ENCODE measurements at places on chromosomes 3 and 15.

DNA sequence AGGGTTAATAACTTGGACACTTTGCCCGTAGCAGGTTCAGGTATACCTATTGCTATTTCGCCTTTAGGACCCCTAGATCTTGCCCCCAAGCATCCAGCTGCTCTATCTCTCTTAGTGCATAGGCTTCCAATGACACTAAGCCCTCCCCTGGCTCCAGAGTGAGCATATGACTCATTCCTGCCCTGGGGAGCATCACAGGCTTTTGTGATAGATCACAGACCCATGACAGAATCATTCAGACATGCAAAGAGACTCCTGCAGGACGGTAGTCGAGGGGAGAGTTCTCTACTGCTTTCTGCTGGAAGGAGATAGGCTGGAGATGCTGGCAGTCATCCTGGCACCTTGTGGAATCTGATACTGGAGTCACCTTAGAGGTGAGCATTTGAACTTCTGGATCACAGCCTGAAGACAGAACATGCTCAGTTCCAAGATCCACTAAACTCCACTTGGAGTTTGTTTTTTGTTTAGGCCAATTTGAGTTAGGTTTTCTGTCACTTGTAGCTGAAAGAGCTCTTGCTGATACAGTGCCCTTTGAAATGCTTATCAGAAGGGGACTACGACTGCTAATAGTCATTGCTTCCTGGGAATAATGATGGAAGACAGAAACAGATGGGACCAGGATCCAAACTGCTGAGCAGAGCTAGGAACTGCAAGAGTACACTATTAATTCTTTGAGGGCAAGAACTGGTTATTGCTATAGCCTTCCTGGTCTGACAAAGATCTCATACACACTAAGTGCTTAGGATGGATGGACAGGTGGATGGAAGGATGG lies 11.0 kb downstream of the LYSMD2 start:
- peak; percentile 23 for DNase-seq

DNA sequence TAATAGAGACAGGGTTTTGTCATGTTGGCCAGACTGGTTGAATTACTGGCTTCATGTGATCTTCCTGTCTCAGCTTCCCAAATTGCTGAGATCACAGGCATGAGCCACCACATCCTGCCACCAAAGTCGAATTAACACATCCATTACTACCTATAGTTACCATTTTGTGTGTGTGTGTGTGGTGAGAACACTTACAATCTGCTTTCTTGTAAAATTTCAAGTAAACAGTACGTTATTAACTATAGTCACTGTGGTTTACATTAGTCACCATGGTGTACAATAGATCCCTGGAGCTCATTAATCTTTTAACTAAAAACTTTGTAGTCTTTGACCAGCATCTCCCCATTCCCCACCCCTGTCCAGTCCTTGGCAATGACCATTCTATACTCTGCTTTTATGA lies 270.0 kb downstream of the NAALADL2 start:
- DNase-seq, result no peak

DNA sequence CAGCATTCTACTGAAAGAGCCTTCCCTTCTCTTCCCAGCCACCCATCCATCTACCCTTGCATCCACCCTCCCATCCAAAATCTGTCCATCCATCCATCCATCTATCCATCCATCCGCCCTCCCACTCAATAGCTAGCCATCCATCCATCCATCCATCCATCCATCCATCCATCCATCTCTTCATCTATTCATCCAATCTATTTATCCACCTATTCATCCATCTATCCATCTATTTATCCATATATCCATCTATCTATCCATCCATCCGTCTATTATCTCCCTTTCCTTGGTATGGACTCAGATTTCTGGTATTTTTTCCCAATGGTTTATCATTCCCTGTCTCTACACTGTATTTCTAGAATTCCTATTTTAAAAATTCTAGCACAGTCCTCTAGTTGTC lies 46.1 kb upstream of the PPARG start:
- no peak for DNase-seq

GRCh38 chr3:187669675-187670504 lies at the start of gene SST:
Gene SST (minus strand): TSS chr3:187670394. CDS start chr3:187670291, 103 bp downstream.
- no peak for DNase-seq

GRCh38 chr3:123409443-123410148 lies 39.3 kb downstream of the ADCY5 start:
- no peak for DNase-seq

DNA sequence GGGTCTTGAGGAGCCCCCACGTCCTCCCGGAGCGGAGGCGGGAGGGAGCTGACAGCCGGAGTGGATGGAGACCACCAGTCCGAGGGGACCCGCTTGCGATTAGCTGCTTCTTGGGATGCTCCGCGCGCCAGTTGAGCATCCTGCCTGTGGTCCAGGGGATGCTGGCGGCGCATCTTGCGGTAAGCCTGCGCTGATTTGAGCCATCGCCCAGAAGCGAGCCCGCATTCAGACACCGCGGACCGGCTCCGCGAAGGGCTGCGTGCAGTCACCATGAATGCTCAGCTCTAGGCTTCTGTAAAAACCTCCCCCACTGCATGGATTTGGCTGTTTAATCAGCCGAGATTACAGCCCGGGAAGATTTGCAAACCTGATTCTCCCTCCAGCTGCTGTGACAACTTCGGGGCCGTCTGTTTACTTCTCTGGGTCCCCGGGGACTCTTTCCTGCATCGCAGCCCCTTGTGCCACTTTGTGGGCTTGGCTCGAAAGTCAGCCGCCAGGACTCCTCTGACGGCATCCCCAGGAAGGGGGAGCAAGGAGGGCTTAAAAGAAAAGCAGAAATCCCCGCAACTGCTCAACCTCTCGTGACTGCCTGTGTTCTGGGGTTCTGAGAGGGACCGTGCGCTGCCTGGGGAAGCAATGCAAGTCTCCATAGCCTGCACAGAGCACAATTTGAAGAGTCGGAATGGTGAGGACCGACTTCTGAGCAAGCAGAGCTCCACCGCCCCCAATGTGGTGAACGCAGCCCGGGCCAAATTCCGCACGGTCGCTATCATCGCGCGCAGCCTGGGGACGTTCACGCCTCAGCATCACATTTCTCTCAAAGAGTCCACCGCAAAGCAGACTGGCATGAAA lies 171.1 kb downstream of the KCNAB1 start:
- peak; percentile 11 for DNase-seq

GRCh38 chr3:150545419-150546225 lies 674 bp downstream of the SERP1 start:
- DNase-seq, result no peak

DNA sequence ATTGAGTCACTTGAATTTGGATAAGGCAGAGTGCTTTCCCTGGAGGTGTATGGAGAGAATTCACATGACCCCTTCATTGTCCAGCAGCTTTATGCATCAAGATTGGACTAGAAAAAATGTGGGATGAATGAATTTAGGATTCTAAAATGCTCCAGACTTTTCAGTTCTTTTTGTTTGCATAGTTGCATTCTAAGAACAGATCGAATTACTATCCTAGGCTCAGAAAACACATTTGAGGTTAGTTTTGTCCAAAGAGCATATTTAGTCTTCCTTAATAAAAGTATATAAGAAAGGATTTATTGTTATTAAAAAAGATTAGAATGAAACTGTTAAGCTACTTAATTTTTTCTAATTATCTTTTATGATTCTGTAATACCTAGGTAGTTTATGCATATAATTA lies 127.4 kb downstream of the UBE2E2 start:
- no peak for DNase-seq

DNA sequence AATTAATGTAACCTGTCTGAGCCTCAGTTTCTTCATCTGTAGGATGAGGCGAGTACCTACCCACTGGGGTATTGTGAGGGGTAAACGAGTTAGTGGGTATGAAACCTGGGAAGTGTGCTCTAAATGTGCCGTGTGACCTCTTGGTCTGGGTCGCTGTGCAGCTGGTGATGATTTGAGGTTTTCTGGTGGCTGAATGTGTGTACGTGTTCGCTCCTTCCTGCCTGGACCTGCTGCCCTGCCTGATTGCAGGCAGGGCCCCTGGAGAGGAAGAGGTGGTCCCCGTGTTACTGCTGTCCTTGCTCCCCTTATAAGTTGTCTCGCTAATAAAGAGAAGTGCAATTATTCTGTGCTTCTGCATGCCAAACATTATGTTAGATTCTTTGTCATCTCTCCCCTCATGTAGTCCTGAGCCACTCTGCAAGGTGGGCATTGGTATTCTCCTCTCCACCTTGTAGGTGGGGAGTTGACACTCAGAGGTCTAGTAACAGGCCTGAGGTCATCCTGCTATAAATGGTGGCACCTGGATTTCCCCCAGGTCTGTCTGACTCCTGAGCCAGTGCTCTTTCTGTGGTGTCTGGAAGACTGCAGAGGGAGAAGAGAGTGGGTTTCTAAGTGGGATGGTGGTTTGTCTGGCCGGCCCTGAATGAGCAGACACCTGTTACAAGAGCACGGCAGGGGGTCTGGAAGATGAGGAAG lies 15.7 kb downstream of the PDIA5 start:
- no peak for DNase-seq

GRCh38 chr3:11170052-11170770 lies 15.9 kb downstream of the HRH1 start:
- no peak for DNase-seq

- no peak for DNase-seq
These were observed 114.7 kb upstream of the LINGO1 start for GRCh38 chr15:77747175-77748077.

- no peak for DNase-seq
These were observed 456.6 kb downstream of the SHQ1 start for GRCh38 chr3:72391659-72392058.

DNA sequence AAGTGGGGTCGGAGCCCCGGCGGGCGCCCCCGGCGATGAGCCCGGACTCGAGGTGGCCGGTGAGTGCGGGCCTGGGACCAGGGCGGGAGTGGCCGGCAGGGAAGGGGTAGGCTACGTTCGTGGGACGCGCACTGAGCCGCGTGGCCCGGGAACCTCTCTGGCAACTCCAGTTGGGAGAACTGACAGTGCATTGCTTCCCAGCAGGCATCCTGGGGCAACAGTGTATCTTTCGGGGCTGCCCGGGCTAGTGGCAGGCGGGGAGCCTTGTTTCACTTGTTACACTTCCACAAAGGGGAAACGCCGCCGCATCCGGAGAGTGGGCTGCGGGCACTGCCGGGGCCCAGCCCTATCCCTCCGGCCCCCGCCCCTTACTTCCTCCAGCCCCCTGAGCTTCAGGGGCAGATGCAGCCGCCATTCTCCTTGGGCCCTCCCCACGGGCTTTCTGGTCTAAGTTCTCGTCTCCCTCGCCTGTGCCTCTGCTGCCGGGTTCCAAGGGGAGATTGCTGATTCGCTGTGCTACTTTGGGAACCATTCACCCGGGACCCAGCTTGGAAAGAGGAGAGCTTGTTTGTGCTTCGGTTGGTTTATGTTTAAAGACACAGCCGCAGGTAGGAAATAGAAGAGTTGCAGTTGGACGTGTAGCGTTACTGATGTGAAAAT lies 675 bp downstream of the BRPF1 start:
- DNase-seq, result peak; percentile 68

- DNase-seq, result no peak
These were observed 84.7 kb downstream of the EOMES start for GRCh38 chr3:27637346-27637995.

- no peak for DNase-seq
These were observed 87.6 kb downstream of the DPH6 start for GRCh38 chr15:35458176-35458856.

DNA sequence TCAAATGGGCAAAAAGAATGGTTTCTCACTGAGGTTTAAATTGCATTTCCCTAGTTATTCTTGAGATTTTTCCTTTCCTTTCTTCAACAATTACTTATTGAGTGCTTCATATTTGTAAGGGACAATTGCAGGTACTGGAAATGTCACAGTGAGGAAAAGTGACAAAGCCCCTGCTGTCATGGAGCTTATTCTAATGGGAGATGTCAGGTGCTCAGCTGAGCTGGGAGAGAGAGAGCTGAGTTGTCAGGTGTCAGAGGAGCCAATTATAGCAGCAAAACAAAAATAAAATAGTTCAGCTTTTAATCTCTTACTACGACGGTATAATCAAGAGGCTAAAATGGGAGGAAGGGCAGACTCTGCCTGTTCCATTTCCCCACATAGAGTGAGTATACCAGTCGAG lies 42.0 kb downstream of the CD86 start:
- DNase-seq, result no peak

DNA sequence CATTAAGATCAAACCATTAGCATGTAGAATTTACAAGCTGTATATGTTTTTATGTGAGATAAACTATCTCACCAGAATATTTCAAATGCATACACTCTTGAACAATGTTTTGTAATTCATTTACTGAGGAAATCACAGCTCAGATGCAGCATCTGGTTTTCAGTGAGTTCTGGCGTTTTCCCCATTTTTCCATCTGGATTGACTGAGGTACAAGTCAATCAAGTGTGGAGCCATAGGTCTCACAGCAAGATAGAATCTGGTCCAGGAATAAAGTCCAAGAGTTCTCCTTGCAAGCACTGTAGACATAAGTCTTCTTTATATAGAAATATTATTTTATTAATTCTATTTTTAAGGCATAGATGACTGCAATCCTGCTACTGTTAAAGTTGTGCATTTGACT lies 219.3 kb downstream of the ZBBX start:
- no peak for DNase-seq

DNA sequence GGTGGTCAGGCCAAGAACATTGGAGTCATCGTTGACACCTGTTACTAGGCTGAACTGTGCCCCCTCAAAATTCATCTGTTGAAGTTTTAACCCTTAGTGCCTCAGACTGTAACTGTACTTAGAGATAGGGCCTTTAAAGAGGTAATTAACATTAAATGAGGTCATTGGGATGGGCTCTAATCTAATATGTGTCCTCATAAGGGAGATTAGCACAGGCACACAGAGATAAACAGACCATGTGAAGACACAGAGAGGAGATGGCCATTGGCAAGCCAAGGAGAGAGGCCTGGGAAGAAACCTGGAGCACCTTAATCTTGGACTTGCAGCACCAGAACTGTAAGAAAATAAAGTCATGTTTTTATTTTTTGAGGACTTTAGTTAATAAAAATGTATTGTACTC lies 59.6 kb downstream of the PLCL2 start:
- DNase-seq, result no peak

DNA sequence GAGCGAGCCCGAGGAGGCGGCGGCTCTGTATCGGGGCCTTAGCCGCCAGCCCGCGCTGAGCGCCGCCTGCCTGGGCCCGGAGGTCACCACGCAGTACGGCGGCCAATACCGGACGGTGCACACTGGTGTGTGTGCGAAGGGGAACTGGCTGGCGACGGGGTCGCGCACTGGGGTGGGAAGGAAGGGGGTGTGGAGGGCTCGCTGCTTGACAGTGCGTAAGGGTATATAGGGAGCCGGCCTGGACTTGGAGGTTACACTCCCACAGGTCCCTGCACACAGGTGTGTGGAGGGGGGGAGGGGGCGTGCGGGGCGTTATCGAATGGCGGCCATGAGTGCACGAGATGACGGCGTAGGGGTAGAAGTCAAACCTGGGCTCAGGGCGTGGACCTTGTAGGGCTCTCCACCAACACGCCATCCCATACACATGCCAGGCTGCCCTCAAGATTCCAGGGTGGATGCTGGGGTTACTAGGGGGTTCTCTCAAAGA lies 389 bp downstream of the APEH start:
- no peak for DNase-seq

DNA sequence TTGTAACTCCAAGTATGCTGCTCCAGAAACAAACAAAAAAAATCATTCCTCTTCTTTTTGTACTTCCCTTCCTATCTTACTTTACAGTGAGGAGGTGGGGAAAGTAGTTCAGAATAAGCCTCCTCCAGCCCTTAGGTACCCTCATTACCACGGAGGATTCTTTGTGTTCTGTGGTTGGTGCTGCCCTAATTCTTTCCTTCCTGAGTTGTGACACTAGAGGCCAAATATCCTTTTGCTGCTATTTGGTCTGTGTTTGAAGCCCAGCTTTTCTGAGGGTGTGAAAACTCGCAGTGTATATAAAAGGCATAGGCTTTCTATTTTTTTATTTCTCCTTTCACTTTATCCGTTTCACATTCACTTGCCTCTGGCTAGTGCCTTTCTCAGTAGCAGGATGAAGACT lies 98.2 kb downstream of the HHLA2 start:
- no peak for DNase-seq

GRCh38 chr3:114119776-114120175 lies 59.1 kb downstream of the DRD3 start:
- no peak for DNase-seq
